ENCODE measurements at places on chromosomes 2 and 18. TPM values are rescaled to one million over a fixed set of nuclear protein-coding genes. Genes with fewer than 3 reads are reported as not detected.

- H3K36me3 ChIP-seq: no peaks in the 10 kb centered on the region
- no peak overlapping the region for H3K4me3 ChIP-seq
- no peaks in the 10 kb centered on the region for H3K27me3 ChIP-seq
- H3K27ac ChIP-seq: no peak overlapping the region
These were observed 155.7 kb downstream of the HDAC4 start for GRCh38 chr2:239245107-239245506.

DNA sequence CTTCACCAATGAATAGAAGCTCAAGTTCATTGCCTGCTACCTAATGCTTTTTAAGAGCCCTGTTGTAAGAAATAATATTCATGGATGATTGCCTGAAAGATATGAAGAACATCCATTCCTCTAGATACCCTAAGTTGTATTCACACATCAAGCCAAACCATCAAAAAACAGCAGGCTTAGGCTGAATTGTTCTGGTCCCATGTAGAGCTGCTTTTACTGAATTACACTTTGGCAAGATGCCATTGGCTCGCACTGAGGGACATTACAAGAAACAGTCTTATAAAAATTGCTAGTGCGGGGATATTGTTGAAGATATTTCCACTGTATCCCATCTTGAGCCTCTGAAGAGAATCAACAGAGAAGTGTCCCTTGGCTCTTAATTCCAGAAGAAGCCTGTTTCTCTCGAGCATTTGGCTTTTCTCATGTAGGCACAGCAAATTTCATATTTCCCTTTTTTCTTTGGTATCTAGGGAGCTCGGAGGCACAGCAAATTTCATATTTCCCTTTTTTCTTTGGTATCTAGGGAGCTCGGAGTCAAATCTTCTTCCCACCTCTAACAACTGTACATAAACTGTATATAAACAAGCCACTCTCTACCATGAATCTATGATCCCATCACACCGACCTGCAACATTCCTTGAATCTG lies 107.5 kb downstream of the COLEC12 start:
- peaks cover 14% of the 10 kb centered on the region for H3K4me1 ChIP-seq
- no peak overlapping the region for H3K4me3 ChIP-seq
- H3K27me3 ChIP-seq: no peaks in the 10 kb centered on the region
- no peak for DNase-seq
- H3K27ac ChIP-seq: no peak overlapping the region

GRCh38 chr2:45312275-45312674 lies 298.8 kb downstream of the SRBD1 start:
- H3K4me1 ChIP-seq: peaks cover 8% of the 10 kb centered on the region
- H3K4me3 ChIP-seq: no peak overlapping the region
- DNase-seq: no peak
- no peaks in the 10 kb centered on the region for H3K36me3 ChIP-seq

DNA sequence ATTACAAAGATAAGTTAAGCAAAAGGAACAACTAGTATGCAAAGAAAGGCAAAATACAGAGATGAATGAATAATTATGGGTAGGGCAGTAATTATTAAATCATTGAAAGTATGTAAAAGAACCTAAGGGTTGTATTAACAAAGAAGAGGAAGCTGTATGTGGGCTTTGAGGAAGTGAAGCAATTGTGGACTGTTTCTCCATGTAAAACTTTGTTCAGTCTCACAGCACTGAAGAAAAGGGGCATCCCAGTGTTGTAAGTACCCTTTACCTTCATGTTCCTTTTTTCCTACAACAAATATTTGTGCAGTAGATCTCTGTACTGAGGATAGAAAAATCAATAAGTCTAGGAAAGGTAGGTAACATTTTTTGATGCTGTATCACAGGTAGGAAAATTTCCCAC lies 388.7 kb upstream of the NRP2 start:
- no peaks in the 10 kb centered on the region for H3K27me3 ChIP-seq
- no peak for DNase-seq
- H3K4me1 ChIP-seq: peaks cover under 1% of the 10 kb centered on the region
- no peak overlapping the region for H3K4me3 ChIP-seq
- peaks cover 3% of the 10 kb centered on the region for H3K36me3 ChIP-seq

DNA sequence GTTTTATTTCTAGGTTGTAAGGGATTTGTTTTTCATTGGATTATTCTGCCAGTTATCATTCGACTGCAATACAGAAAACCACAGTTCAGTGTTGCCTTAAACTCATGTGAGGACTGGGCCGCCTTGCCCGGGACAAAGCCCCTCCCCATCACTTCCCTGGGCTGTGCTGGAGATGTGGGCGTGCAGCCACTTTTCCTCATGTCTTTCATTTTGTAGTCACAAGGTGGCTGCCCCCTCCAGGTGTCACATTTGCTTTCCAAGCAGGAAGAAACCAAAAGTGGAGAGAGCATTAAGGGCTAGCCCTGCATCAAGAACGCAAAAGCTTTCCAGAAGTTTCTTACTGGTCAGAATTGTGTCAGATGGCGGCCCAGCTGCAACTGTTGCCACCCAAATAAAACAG lies 492.5 kb upstream of the ID2 start:
- H3K4me1 ChIP-seq: peaks cover 7% of the 10 kb centered on the region
- no peak for DNase-seq
- no peak overlapping the region for H3K4me3 ChIP-seq
- H3K27me3 ChIP-seq: no peaks in the 10 kb centered on the region
- H3K36me3 ChIP-seq: peaks cover 6% of the 10 kb centered on the region
- no peak overlapping the region for H3K27ac ChIP-seq

DNA sequence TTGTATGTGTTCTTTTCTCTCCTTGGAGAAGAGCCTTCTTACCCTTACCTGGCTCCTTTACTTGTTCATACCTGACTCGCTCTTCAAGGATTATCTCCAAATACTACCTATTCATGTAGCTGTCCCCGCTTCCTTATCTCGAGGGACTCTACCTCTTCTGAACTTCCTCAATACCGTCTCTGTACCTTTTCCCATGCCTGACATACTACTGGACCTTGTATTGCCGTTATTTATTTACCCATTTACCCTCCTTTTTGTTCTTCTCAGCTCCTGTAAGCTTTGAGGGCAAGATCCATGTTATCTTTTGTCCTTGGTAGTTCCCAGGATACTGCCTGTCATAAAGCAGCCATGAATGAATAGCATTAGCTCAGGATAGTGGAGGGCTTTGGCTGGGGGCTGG lies 32.5 kb downstream of the KCNS3 start:
- no peaks in the 10 kb centered on the region for H3K36me3 ChIP-seq
- H3K4me1 ChIP-seq: no peaks in the 10 kb centered on the region
- H3K4me3 ChIP-seq: no peak overlapping the region
- H3K27me3 ChIP-seq: no peaks in the 10 kb centered on the region

- H3K27ac ChIP-seq: peak overlapping the region; percentile 23
- peaks cover 11% of the 10 kb centered on the region for H3K4me1 ChIP-seq
- no peaks in the 10 kb centered on the region for H3K27me3 ChIP-seq
- no peak overlapping the region for H3K4me3 ChIP-seq
- H3K36me3 ChIP-seq: no peaks in the 10 kb centered on the region
These were observed 34.8 kb upstream of the ASXL2 start for GRCh38 chr2:25912851-25913695.

DNA sequence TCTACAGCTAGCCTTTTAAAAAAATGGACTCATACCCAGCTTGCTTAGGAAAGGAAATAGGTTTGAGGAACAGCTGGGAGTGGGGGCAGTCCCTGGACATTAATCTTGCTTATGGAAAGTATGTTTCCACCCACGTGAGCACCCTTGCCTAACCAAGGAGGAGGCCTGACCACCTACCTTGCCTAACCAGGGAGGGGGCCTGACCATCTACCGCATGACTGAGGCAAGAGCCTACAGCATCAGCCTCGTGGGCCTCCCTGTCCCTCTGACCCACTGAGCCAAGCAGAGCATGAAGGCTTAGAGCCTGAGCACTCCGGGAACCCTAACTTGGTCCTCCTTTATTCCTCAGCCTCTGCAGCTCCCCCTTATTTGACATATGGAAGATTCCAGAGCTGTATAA lies 20.2 kb downstream of the PRKAG3 start:
- peaks cover 12% of the 10 kb centered on the region for H3K36me3 ChIP-seq
- no peaks in the 10 kb centered on the region for H3K27me3 ChIP-seq
- H3K4me1 ChIP-seq: peaks cover 8% of the 10 kb centered on the region
- no peak overlapping the region for H3K27ac ChIP-seq
- no peak for DNase-seq

DNA sequence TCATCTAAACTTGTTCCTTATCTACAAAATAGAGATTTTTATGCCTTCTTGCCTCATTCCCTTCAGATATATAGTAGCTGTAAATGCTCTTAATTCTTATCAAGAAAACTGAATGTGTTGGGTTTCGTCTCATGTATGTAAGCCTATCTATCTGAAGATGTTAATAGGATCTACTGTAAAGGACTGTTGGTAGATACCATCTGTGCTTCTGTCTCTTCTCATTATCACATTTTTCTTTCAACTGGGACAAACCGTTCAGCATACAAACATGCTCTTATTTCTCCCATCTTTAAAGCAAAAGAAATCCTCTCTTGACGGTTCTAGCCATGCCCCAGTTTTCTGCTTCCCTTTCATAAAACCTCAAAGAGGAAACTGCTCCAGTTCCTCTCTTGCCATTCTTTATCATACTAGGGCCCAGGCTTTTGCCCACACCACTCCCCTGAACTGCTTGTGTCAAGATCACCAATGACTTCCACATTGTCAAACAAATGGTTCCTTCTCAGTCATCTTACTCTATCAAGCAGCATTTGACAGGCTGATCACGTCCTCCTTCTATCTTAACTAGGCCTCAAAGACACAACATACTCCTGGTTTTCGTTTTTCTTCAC lies 88.7 kb downstream of the ARHGEF33 start:
- H3K27ac ChIP-seq: no peak overlapping the region
- no peaks in the 10 kb centered on the region for H3K27me3 ChIP-seq
- peaks cover 4% of the 10 kb centered on the region for H3K4me1 ChIP-seq

DNA sequence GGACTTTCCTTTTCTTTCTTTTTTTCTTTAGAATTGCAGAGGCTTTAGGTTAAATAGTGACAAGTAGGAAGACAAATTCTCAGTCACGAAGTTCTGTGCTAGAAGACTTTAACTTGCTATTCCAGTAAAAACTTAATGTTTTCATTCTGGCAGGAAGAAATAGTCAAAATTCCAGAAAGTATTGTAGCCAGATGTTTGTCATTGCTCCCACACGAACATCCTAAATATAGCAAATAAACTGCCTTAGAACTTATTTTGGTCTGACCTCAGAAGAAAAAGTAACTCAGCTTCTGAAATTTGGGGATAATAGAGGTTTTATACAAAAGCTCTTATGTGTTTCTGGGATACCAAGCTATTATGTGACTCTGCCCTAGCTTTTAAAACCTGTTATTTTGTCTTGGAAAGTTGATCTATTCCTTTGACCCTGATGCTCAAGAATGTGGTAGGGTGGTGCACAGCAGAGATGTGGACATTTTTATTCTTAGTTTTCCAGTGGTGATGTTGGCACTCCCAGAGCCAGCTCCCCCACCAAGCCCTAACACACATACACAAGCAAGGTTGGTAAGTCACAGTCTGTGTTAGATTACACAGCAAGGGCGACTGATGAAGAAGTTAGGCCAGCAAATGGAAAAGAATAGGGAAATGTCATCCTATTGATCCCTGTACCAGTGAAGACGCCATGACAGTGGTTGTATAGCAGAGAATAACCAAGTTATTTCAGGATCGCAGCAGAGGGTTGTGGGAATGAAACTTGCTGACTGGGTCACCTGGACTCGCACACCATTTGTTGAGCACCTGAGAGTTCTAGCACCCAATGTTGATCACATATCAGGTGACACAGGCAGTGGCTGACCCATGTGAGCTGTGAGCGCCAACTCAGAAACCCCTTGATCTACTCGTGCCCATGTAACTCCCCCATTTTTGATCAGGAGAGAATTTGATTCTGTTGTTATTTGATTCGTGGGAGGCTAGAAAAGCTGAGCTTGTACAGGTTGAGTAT lies 23.7 kb downstream of the FARP2 start:
- no peaks in the 10 kb centered on the region for H3K27me3 ChIP-seq
- peak overlapping the region; percentile 29 for H3K4me3 ChIP-seq
- H3K27ac ChIP-seq: peak overlapping the region; percentile 94
- peaks cover 74% of the 10 kb centered on the region for H3K4me1 ChIP-seq

- no peak for DNase-seq
- H3K4me3 ChIP-seq: no peak overlapping the region
These were observed 44.1 kb upstream of the IGFBP2 start for GRCh38 chr2:216588861-216589710.

Gene CDH20
- total RNA-seq: not detected

Gene FBXO36
- 3.0 TPM for total RNA-seq

Gene TNFAIP6
- 4.2 TPM for total RNA-seq

Gene PAPOLG
- total RNA-seq: 12.7 TPM

Gene SLC20A1
- total RNA-seq: 94.5 TPM
